ENCODE measurements at places on chromosomes 2 and 18. TPM values are rescaled to one million over a fixed set of nuclear protein-coding genes. Genes with fewer than 3 reads are reported as not detected.

DNA sequence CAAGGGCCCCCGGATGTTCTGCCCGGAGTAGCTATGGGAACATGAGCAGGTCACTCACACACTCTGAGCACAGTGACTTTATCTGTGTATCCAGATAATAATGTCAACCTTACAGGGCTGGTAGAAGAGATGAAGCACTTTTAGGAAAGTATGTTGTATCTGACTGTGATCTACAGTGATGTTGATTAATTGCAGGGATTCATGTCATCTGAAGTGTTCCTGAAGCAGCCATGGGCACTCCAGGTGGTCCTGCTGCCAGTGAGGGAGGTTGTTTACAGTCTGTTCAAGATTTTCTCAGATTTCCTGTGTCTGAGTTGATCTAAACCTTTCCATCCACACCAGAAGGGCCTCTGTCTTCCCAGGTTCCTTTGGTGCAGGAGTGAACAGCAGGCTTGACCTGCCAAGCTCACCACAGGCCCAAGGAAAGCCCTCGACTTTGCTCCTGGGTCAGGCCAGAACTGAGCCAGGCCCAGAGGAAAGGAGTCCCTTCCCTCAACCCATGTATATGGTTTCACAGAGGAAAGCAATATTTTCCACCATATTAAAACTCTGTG is 28.0 kb downstream of the KIAA2012 start:
- no peak for DNase-seq

- DNase-seq = no peak
These were observed 79.2 kb downstream of the PRPF40A start for GRCh38 chr2:152638056-152638455.

DNA sequence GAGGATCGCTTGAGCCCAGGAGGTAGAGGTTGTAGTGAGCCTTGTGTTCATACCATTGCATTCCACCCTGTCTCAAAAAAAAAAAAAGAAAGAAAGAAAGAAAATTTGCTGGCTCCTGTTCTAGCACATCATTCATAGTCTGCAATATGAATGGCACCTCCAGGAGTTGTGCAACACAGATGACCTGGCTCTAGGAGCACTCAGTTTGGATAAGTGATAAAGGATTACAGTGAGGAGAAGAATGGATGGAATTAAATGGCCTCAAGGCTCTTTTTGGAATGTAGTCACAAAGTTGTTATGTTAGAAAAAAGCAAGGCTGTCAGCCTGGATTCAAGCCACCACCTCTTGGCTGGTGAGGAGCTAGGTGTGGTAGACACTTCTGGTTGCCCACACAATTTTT is 21.5 kb upstream of the SPRED2 start:
- peak; percentile 59 for DNase-seq

DNA sequence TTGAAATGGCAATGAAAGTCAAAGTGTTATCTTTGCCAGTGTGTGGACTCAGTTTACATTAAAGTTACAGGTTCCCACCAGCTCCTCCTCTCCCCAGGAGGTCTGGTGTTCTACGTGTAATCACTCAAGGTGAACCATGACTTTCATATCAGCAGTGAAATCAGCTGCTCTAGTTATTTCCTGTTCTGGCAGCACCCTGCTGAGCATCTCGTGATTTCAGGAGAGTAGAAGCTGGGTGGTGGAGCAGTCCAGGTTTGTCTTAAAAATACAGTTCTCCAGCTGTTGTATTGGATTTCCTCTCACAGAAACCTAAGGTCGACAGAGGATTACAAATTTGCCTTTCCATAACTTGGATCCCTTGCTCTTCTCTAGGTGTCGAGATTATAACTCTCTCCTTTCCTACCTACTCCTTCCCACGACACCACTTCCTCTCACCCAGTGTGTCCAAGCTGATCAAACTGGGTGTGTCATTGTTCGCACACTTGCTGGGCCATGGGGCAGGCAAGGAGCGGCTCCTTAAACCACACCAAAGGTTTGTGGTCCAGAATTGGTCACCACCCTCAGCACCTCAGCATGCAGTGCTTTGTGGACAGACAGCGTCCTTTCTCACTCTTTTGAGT is 13.0 kb upstream of the ARHGAP25 start:
- no peak for DNase-seq

GRCh38 chr2:217469203-217469810 is 533.5 kb downstream of the TNS1 start:
- DNase-seq = no peak

DNA sequence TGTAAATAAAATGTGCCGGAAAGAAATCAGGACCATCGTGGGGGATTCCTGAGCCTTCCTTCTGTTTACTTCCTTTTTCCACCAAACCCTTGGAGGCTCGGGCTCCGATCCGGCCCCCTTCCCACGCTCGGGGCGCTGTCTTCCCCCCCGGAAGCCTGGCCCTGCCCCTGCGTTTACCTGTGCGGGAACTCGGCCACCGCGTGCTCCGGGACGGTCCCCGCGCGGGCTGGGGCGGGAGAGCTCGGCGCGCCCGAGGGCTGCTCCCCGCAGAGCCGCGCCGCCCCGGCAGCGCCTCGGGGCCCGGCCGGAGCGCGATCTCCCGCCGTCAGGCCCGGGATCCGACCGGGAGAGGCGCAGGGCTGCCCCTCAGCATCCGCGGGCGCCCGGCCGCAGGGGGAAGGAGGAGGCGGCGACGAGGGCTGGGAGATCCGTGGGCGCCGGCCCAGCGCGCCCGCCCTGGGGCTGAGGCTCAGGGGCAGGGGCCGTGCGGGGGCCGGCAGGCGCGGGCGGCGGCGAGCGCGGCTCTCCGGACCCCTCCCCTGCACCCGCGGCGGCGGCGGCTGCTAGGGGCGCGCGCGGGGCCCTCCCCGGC is 435 bp downstream of the ADCY3 start:
- DNase-seq = no peak

DNA sequence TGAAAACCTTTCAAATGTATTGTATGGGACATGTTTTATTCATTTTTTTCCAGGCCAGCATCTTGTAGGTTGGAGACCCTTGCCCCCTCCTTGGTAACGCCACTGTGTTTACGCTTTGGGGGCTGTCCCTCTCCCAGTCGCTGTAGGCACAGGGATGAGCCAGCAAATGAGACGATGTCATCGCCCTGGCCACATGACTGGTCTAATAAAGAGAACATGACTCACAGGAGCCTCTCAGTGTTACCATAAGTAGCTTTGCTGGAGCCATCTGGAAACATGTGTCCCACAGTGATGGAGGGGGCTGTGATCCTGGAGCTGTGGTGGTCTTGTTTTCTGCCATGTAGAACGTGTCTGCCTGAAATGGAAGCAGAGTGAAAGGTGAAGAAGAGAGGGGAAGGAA is 78.9 kb downstream of the CD8B2 start:
- peak; percentile 18 for DNase-seq

DNA sequence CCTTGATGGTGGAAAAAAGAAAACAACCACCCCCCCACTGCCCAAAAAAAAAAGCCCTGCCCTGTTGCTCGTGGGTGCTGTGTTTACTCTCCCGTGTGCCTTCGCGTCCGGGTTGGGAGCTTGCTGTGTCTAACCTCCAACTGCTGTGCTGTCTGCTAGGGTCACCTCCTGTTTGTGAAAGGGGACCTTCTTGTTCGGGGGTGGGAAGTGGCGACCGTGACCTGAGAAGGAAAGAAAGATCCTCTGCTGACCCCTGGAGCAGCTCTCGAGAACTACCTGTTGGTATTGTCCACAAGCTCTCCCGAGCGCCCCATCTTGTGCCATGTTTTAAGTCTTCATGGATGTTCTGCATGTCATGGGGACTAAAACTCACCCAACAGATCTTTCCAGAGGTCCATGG is 28.0 kb downstream of the MAL start:
- DNase-seq = no peak

- DNase-seq = peak; percentile 49
These were observed 7.0 kb upstream of the TTL start for GRCh38 chr2:112474844-112475486.

DNA sequence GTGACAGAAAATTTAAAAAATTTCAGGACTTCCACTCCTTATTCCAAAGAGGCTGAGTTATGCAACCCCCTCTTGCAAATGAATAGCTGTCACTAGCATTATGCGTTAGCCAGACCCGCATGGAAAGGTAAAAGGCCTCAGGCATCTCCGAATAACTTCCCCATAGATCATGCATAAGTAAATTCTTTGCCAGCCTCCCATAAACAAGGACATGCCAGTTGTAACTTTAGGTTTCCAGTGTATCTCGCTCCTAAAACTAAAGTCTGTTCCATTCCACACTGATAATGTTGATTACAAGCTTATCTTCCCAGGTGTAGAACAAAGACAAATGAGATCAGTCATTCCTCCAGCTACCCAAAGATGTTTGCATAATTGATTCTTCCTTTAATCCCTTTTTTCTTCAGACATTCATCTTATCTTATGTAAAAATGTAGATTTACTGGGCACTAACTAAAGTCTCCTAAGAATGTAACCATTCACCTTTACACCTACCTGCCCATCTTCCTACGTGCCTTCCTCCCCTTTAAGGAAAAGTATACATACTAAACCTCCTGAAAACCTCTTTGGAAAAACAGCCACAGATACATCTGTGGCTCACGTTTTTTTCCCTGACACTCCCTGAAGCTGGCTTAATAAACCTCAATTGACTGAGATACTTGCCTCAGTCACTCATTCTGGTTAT is 13.6 kb upstream of the NFU1 start:
- DNase-seq = no peak

- no peak for DNase-seq
These were observed 23.9 kb upstream of the SPATA3 start for GRCh38 chr2:230972046-230972445.

DNA sequence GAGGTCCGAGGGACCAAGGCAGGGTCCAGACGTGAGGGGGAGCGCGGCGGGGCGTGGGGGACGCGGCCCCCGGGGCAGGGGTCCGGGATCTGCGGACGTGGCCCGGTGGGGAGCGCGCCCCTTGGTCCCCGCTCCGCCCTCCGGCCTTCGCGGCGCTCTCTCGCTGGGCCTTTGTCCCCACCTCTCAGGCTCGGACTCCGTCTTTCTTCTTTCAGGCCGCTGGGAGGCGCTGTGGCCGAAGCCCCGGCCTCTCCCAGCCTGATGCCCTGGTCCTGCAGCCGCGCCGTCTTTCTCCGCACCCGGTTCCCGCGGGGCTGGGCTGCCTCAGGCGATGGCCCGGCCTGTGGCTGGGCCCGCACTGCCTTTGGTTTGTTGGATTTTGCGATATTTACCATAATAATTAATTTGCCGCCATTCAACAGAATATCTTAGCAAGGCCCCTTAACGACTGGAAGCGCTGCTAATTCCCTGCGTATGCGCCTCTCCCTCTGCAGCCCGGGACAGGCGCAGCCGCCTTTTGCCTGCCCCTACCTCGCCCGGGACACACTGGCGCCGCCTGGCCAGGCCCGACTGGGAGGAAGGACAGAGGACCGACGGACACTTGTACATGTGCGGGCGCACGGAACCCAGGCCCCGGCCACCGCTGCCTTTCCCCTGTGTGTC is 10.8 kb downstream of the SIX3 start:
- DNase-seq = no peak

GRCh38 chr2:47518497-47519146 is 115.7 kb downstream of the MSH2 start:
- DNase-seq = no peak

- DNase-seq = no peak
These were observed 65.2 kb downstream of the PLCL1 start for GRCh38 chr2:197869501-197870111.

GRCh38 chr2:185998562-185999070 is 260.0 kb downstream of the FSIP2 start:
- DNase-seq = no peak

- peak; percentile 11 for DNase-seq
These were observed 27.1 kb upstream of the CWC22 start for GRCh38 chr2:180033993-180034894.

- DNase-seq = no peak
These were observed 127.6 kb downstream of the PIK3C3 start for GRCh38 chr18:42082415-42083234.

DNA sequence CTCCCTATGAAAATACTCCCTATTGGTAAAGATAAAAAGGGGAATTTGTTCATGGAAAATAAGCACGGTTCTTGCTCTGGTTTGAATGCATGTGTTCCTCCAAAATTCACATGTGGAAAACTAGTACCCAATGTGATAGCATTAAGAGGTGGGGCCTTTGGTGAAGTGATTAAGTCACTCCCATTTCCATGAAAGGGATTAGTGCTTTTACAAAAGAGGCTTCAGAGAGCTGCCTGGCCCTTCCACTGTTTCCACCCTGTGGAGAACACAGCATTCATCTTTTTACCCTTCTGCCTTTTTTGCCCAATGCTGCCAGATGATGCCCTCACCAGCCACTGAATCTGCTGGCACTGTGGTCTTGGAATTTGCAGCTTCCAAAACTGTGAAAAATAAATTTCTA is 666.8 kb downstream of the ARHGAP15 start:
- DNase-seq = no peak

DNA sequence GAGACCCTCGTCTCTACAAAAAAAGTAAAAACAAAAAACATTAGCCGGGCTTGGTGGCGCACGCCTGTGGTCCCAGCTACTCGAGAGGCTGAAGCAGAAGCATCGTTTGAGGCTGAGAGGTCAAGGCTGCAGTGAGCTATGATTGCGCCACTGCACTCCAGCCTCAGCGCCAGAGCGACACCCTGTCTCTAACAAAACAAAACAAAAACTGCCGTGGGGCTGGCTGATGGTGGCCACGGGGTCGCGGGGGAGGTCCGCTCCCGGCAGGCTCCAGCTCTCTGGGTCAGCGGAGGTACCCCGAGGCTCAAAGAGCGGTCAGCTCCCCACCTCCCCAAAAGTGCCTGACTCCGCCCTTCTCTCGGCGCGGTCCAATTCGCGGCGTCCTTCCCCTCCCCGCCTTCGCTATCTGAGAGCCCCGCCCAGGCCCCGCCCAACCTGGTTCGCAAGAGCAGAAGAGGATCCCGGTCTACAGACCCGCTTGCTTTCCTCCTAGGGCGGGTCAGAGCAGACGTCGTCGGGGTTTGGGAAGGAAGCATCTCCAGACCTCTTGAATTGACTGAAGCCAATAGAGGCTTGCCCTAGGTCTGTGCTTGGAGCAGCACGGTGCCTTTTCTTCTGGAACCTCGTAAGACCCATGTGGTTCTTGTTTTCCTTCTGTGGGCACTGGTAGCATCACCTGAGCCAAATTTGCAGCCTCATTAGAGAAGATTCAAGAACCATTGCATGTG is 7.8 kb downstream of the RAX start:
- no peak for DNase-seq

DNA sequence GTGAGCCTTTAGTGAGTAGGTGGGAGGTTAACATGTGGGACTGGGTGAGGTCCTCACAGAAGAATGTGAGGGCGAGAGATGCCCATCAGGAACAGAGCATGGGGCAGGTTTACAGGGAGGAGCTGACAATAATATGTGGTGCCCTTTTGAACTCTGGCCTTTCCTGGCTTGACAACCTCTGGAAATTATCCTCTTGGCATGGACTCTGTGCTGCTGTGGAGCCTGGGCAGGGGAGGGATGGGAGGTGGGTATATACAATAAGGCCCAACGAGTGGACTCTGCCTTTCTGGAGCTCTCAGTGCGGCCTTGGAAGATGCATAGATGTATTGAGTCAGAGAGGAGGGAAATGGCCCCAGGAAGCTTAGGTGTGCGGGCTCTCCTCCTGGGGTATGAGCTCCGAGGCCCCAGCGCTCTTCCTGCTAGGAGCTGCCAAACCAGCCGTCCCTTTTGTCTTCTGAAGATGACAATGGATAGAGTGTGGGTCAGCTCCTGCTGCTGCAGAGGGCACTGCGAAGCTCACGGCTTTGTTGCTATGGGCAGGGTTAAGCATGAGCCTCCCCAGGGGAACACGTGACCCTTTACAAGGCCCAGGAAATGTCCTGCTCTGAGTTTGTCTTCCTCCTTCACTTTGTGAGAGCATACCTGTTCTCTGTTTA is 8.7 kb upstream of the PSD4 start:
- no peak for DNase-seq

TMEFF2 gene
- not detected for total RNA-seq

RGPD8 gene
- 4.8 TPM for total RNA-seq

UPP2 gene
- total RNA-seq = not detected

GNAL gene
- total RNA-seq = 0.20 TPM

CEBPZ gene
- total RNA-seq = 35.1 TPM

ALK gene
- not detected for total RNA-seq

LIMS4 gene
- 1.5 TPM for total RNA-seq

SH3YL1 gene
- 12.8 TPM for total RNA-seq

FAM237A gene
- not detected for total RNA-seq

All from HFFc6 (cell line).